Thoracic aorta (tissue), 2 donors: ENCODE measurements at places on chromosomes 13 and 19. TPM values are rescaled to one million over a fixed set of nuclear protein-coding genes. Genes with fewer than 3 reads are reported as not detected.
A peak's percentile ranks its signal among the peaks of the same experiment; 100 is the strongest.

DNA sequence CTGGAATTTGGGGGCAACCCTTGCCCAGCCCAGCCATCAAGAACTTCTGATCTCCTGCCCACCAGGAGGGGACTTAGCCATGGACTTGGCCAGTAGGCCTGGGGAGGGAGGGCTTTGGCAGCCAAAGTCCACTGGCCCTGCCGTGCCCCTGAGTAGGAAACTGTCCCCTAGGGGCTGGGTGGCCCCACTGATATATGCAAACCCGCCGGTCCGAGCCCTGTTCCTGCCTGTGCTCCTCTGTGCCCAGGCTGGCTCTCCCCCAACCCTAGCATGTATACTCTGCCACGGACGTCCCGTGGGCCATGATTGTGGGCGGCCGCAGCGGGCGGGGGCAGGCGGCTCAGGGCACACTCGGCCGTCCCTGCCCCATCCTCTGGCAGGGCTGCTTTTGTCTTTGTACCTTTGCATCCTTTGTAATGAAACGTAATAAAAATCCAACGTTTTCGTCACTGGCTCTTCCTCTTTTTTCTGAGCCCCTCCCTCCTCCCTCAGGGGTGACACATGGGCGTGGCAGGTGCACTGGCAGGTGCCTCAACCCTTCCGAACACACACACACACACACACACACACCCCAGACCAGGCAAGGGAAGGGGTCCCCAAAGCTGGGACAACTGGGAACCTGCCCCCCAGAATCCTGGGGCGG, 9.1 kb downstream of the COMP start:
- no peak overlapping the region for H3K4me3 ChIP-seq
- no peaks in the 10 kb centered on the region for H3K36me3 ChIP-seq
- no peak for DNase-seq

DNA sequence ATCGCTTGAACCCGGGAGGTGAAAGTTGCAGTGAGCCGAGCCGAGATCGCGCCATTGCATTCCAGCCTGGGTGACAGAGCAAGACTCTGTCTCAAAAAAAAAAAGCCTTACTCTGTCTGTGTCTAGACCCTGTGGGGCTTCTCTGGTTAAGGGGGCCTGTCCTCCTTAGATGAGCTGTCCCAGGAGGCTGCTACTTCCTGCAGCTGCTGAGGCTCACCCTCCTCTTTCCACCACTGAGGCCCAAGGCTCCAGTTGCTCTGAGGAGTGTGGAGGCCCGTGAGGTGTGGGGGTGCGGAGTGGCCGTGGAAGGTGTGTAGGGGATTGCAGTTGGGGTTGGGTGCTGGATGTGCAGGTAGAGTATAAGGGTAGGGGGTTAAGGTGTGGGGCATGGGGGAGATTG, 22.1 kb upstream of the RASA3 start:
- H3K27me3 ChIP-seq = no peaks in the 10 kb centered on the region
- no peak overlapping the region for H3K4me3 ChIP-seq
- DNase-seq = no peak
- no peak overlapping the region for H3K27ac ChIP-seq
- no peaks in the 10 kb centered on the region for H3K36me3 ChIP-seq
- H3K4me1 ChIP-seq = peaks cover 16% of the 10 kb centered on the region

- H3K27ac ChIP-seq = no peak overlapping the region
- peaks cover 13% of the 10 kb centered on the region for H3K27me3 ChIP-seq
- DNase-seq = no peak
- peak overlapping the region; percentile 27 for H3K4me3 ChIP-seq
- no peaks in the 10 kb centered on the region for H3K36me3 ChIP-seq
Observed at GRCh38 chr19:50325310-50326100, 3.7 kb downstream of the KCNC3 start.

- no peaks in the 10 kb centered on the region for H3K27me3 ChIP-seq
- peaks cover 3% of the 10 kb centered on the region for H3K4me1 ChIP-seq
- no peak overlapping the region for H3K27ac ChIP-seq
- no peaks in the 10 kb centered on the region for H3K36me3 ChIP-seq
Observed at GRCh38 chr13:94313321-94313910, 166.1 kb downstream of the DCT start.

DNA sequence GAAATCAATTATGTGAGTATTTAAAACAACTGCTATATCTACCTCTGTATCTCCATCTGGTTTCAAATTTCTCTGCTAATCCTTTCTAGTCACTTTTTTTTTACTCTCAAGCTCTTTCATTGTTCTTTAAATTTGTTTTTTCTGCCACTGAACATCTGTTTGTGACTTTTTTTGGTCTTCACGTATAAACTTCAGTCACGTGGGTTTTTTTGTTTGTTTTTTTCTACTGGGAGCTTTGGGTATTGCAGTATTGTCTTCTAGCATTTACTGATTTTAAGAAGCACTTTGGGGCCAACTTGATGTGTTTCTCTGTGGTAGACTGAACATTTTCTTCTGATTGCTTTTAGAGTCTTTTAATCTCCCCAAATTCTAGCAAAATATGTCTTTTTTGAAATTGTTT, 262.6 kb upstream of the RXFP2 start:
- no peaks in the 10 kb centered on the region for H3K27me3 ChIP-seq
- no peaks in the 10 kb centered on the region for H3K4me1 ChIP-seq
- H3K27ac ChIP-seq = no peak overlapping the region
- H3K4me3 ChIP-seq = no peak overlapping the region
- no peak for DNase-seq

DNA sequence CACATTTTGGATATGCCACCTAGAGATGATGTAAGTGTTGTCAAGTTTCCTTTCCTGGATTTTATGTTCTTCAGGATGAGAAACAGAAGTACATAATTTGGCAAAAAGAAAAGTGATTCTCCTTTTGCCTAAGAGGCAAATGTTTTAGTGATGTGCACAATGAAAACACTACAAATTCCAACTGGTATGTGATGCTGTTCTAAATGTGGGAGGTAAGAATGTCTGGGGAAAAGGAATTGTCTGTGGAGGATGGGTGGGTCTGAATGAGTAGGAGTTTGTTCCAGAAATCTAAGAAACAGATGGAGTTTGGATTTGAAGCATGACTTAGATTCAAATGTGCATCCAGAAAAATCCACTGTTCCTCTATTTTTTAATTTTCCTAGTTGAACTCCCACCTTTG, 473.6 kb upstream of the SPRY2 start:
- no peaks in the 10 kb centered on the region for H3K27me3 ChIP-seq
- H3K27ac ChIP-seq = no peak overlapping the region
- no peak overlapping the region for H3K4me3 ChIP-seq
- H3K4me1 ChIP-seq = no peaks in the 10 kb centered on the region
- no peak for DNase-seq

GRCh38 chr19:42436006-42436405, 6.7 kb downstream of the CXCL17 start:
- no peak overlapping the region for H3K4me3 ChIP-seq
- no peaks in the 10 kb centered on the region for H3K4me1 ChIP-seq
- H3K27ac ChIP-seq = no peak overlapping the region
- no peak for DNase-seq
- H3K27me3 ChIP-seq = no peaks in the 10 kb centered on the region

DNA sequence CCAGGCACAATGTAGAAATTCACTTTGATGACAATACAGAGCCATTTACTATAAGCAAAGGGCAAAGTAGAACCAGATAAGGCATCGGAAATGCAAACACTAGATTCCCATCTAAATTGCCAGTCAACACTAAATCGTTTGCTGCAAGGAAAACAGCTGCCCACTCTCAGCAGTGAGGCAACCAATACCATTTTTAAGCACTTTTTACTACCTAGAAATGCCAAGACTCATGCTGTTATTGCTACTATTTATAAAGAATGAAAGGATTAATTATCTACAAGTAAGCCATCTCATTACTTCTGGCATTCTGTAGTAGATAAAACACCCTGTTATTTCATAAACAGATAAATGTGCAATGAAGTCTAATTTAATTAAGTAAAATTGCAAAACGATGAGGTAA, 422.0 kb downstream of the FGF14 start:
- no peaks in the 10 kb centered on the region for H3K36me3 ChIP-seq
- H3K4me1 ChIP-seq = peaks cover 24% of the 10 kb centered on the region
- DNase-seq = no peak
- H3K4me3 ChIP-seq = no peak overlapping the region

GRCh38 chr19:47707135-47707925, 5.9 kb upstream of the EHD2 start:
- no peak for DNase-seq
- H3K27ac ChIP-seq = no peak overlapping the region
- H3K4me1 ChIP-seq = no peaks in the 10 kb centered on the region
- no peaks in the 10 kb centered on the region for H3K27me3 ChIP-seq

- H3K36me3 ChIP-seq = no peaks in the 10 kb centered on the region
- DNase-seq = no peak
- H3K27ac ChIP-seq = no peak overlapping the region
- H3K4me1 ChIP-seq = no peaks in the 10 kb centered on the region
Observed at GRCh38 chr13:111636804-111637203, 316.4 kb downstream of the TEX29 start.

DNA sequence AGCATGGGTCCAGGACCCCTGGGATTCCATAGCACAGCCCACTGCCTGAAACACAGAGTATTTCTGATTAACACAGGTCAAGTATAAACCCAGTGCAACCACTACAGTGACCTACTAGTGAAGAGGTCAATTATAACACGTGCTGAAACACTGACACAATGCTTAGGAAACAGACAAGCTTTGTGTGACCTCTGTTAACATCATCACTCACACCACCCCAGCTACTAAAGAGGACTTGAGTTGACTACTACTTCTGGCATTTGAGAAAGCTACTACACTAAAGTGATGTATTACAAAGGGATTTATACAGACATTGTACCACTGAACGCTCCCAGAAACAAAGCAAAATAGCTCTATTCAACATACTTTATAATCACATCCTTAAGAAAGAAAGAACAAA, 1935.9 kb upstream of the PCDH20 start:
- no peak overlapping the region for H3K27ac ChIP-seq
- DNase-seq = no peak
- H3K36me3 ChIP-seq = no peaks in the 10 kb centered on the region
- H3K4me1 ChIP-seq = no peaks in the 10 kb centered on the region

- no peak overlapping the region for H3K27ac ChIP-seq
- no peaks in the 10 kb centered on the region for H3K36me3 ChIP-seq
- no peak overlapping the region for H3K4me3 ChIP-seq
- no peak for DNase-seq
Observed at GRCh38 chr13:69142101-69142500, 965.5 kb upstream of the ATXN8OS start.

The VN1R4 gene
- total RNA-seq = not detected

The LRRC63 gene
- total RNA-seq = not detected

The WDR88 gene
- not detected for total RNA-seq

The EHD2 gene
- total RNA-seq = 141 TPM

The ZNF701 gene
- 22.7 TPM for total RNA-seq

The SLC25A15 gene
- total RNA-seq = 12.6 TPM

The INSL3 gene
- total RNA-seq = not detected

The SPART gene
- 86.8 TPM for total RNA-seq
